ENCODE measurements at places on chromosomes 12 and 14. TPM values are rescaled to one million over a fixed set of nuclear protein-coding genes. Genes with fewer than 3 reads are reported as not detected.

- no peak for DNase-seq
Measured at GRCh38 chr12:83067981-83068380, 381.3 kb downstream of the TMTC2 start.

GRCh38 chr12:121253638-121254335 lies 42.7 kb downstream of the CAMKK2 start:
- no peak for DNase-seq

DNA sequence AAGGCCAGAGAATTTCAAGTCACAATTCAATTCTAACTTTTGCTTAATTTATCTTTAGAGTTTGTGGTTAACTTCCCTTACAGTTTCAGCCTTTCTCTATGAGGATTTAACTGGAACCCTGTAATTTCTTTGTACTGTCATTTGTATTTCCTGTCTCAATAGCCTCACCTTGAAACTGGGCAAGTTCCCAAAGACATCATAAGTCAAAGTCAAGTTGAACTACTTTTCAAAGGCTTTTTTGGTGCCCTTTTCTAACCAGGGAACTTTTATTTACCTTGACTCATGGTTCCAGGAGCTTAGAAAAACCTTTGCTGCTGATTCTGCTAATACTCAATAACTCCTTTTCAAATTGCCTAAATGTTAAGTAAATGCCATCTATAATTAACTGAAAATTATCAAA lies 200.8 kb upstream of the KRR1 start:
- no peak for DNase-seq

The ZNF140 gene
- total RNA-seq, result 23.1 TPM

DNA sequence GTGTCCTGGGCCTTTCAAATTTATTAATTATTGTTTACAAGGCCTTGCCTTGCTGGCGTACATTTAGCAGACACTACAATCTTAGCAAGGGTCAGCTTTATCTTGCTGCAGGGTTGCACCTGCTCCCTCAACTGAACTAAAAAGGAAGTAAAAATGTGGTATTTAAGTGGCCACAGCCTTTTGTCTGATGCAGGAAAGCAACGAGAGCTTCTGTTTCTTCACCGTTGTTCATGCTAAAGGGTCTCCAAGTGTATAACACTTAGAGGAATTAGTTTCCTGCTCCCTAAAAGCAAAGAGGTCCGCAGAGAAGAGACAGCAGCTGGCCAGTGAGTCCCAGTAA lies 62.8 kb upstream of the EGLN3 start:
- DNase-seq, result no peak

The ALDH6A1 gene
- total RNA-seq, result 23.4 TPM

The SRRM4 gene
- total RNA-seq, result not detected

The KCNJ8 gene
- 2.1 TPM for total RNA-seq

The HOXC10 gene
- not detected for total RNA-seq

- DNase-seq, result no peak
Measured at GRCh38 chr12:40742041-40742440, 49.8 kb downstream of the CNTN1 start.

The PLEKHG3 gene
- 8.2 TPM for total RNA-seq

DNA sequence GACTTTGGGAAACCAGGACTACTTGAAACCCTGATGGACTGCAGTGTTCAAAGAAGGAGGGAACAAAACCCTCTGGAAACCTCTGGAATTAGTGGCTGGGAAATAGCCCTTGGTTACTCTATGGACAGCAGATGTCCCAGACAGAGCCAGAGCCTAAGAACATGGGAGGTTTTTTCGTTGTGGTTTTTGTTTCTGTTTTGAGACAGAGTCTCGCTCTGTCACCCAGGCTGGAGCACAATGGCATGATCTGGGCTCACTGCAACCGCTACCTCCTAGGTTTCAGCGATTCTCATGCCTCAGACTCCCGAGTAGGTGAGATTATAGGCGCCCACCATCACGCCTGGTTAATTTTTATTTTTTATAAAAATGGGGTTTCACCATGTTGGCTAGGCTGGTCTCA lies 1378.7 kb downstream of the AACS start:
- no peak for DNase-seq

The NXPH4 gene
- 2.4 TPM for total RNA-seq

DNA sequence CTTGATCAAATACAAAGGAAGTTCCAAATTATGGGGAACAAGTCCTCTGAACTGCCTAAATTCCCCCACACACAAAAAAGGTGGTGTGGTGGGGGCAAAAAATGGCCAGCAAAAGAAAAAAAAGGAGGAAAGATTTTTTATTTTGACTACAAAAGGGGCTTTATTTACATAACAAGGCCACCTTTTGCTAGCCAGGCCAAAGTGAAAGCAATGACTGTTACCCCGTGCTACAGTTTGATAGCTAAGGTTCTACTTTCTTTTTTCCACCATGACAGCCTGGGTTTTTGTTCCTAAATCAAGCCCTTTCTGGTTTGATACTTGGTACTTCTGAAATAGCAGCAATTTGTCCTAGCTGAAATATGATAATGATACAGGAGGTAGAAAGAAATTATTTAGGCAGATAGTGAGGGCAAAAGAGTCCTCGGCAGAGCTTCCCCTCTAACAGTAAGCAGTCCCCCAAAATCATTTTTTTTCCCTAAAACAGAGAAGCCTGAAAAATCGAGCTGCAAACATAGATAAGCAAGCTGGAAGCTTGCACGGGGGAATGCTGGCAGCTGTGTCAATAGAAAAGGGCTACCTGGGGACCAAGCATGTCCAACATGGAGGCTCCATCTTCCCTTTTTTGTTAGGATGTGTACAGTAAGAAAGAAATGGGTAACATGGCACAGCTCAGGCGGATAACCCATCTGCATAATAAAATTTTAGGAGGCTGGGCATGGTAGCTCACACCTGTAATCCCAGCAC lies 8.9 kb upstream of the B4GALNT1 start:
- DNase-seq, result no peak

DNA sequence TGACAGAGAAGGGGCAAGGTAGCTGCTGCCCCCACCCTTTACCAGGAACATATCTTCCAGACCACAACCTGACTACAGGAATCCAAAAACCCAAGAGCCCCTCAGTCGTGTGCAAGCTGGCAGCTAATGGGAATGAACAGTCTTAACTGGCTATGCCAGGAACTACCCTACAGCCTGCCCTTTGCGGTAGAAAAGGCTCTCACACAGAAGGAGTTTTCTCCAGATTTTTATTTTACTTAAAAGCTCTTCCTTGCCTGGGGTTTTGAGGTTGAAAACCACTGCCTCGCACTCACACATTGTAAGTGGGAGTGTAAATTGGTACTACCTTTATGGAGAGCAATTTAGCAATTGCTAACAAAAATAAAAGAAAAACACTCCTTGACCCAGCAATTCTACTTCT lies 28.3 kb downstream of the PITPNM2 start:
- no peak for DNase-seq

Measured in fibroblast of the aortic adventitia (primary cell).